Stimulated activated CD4-positive, alpha-beta T cell treated with anti-CD3 and anti-CD28 coated beads, Interleukin-1b, Interleukin-23, amount 100 ng/mL, for 1 hour (primary cell): ENCODE measurements at places on chromosomes 7 and 10.

GRCh38 chr10:52050429-52051047 is 263.5 kb upstream of the DKK1 start:
- no peak for DNase-seq

GRCh38 chr10:822197-822596 is 109.3 kb downstream of the LARP4B start:
- DNase-seq: no peak

DNA sequence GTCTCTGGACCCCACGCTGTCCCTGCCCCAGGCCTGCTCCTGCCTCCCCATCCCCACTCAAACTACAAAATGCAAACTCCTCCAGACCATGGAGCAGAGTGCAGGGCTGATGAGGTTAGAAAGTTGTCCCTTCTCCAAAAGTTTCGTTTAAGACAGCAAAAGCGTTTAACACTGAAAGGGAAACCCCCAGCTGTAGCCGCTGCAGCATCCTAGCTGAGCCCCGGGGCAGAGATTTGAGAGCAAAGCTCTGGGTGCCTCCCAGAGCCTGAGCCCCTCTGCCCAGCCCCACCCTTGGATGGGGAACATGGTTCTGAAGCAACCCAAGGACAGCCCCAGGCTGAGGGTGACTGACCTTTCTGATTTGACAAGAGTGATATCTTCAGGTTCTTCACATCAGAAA is 52.8 kb upstream of the ENO4 start:
- no peak for DNase-seq

- no peak for DNase-seq
These were observed 94.9 kb downstream of the SFMBT2 start for GRCh38 chr10:7315906-7316305.

DNA sequence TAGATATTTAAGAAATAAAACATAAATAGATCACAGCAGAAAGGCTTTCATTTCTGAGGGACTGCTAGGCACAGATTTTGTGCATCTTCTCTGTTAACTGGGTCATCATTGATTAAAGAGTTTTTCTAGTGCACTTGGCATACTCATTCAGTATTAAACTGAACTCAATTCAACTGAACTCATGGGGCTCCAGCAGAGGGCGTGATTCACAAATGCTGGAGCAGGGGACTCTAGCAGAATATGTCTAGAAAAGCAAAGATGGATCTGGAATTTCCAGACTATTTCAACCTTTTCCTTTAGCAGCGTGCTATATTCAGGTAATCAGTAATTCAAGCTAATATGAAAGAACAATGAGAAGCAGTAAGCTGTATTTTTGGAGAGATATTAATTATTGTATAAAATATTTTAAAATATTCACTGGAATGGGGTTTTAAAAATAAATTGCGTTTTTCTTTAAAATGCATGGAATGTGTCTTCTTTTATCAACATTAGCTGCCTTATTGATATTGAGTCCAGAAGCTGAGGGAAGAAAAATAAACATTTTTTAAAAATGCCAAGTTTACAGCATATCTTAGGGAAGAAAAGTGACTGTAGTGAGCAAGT is 296.8 kb upstream of the CACNA2D1 start:
- no peak for DNase-seq

DNA sequence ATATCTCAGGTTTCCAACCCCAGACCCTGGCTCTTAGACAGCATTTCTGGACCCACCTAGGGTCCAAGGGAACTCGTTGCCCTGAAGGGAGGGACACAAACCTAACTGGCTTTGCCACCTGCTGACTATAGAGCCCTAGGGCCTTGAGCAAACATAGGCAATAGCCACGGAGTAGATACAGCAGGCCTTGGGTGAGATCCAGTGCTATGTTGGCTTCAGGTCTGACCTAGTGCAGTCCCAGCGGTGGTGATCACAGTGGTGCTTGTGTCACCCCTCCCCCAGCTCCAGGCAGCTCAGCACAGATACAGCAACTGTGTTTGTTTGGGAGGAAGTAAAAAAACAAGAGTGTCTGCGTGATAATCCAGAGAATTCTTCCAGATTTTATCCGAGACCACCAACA is 9.7 kb upstream of the TNKS2 start:
- DNase-seq: no peak

DNA sequence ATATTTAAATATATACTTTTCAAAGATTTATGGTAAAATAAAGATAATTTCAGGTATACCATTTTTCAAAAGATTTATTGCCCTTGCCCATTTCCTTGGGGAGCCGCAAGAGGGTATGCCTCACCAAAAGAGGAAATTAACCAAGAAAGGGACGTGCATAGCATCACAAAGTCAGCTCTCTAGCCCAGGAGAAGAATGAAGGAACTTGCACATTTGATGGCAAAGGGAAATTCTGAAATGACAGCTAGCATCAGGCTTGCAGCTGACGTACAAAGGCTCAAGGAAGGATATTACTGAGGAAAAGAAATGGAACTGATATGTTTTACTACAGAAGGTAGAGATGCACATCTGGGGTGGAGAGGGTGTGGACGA is 93.6 kb upstream of the RSU1 start:
- DNase-seq: no peak

DNA sequence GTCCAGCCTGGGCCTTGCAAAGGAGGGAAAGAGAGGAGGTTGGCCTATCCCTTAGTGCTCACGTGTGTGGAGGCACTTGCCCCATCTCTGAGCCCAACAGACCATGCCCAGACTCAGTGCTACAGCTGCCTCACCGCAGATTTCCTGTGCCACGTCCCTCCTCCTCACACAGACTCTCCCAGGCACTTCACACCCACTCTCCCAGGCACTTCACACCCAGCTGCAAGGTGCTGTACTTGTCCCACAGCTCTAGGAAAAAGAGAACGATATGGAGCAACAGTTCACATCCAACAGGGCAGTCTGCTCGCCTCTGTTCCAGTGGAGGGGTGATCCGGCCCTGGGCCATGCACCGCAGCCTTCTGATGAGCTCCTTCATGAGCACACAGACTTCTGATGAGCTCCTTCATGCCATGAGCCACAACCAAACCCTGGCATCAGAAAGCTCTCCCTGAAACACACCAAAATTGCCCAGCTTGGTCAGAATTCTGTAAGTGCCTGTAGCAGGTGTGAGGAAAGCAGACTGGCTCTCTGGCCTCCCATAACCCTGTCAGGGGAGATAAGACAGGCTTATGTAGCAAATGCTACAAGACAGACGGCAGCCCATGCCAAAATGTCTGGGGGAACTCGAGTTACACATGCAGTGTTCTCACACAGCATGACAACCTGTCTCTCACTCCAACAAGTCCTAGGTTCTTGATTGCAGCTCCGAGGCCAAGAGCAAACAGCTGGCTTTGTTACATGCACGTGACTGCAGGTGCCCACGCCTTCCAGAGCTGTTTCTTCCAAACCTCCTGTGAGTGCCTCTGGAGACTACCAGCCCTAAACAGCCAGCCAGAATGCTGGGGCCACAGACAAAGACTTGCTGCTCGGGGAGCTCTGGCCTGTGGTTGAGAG is 348.5 kb downstream of the GRID1 start:
- DNase-seq: no peak

DNA sequence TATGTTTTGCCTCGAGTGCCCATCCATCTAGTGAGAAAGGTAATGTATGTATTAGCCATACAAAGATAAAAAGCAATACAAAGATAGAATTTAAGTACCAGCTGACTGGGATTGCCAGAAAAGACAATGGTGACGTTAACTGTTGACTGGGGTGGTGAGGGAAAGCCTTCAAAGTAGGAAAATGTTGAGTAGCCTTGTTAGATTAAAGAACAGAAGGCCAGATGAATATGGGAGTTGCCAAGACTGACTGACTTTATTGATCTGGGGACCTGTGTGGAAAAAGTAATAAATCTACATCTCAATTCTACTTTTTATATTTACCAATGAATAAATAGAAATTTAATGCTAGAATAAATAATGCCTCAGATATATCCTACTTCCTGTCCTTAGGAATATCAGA is 97.7 kb downstream of the TFEC start:
- no peak for DNase-seq

GRCh38 chr7:48299580-48300169 is 128.4 kb downstream of the ABCA13 start:
- DNase-seq: no peak

- no peak for DNase-seq
These were observed 224.8 kb upstream of the LYZL1 start for GRCh38 chr10:29063806-29064644.

DNA sequence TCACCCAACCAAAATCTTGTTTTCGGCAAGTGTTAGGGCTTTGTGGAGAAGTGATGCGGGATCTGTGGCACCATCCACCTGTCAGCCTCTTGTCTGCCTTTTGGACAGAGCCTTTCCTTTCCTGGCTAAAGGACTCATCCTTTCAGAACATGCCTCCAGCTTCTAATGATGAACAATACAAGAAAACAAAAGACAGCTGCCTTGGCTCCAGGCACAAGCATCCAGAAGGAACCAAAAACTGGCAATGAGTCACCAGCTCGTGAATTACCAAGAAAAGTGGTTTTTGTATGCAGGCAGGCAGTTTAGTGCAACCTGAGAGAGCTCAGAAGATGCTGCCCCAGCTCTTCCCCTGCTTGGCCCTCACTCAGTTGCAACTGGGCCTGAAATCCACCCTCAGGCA is 84.6 kb upstream of the NAMPT start:
- DNase-seq: no peak

DNA sequence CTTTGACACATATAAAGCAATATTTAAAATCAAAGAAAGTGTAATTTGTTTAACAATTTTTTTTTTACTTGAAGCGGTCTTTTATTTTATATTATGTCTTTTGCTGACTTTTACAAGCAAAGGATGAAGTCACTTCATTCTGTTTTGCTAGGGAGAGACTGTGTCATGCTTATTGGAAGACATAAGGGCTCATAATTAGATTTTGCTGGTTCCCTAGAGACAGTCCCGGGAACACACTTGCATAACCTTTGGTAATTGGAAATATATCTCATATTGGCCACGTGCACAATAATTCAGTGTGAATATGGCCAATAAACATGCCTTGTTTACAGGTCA is 448 bp upstream of the NET1 start:
- no peak for DNase-seq

- DNase-seq: no peak
These were observed 27.3 kb upstream of the SKAP2 start for GRCh38 chr7:26891400-26892350.

- DNase-seq: no peak
These were observed 96.5 kb downstream of the KAT6B start for GRCh38 chr10:74922921-74923320.

DNA sequence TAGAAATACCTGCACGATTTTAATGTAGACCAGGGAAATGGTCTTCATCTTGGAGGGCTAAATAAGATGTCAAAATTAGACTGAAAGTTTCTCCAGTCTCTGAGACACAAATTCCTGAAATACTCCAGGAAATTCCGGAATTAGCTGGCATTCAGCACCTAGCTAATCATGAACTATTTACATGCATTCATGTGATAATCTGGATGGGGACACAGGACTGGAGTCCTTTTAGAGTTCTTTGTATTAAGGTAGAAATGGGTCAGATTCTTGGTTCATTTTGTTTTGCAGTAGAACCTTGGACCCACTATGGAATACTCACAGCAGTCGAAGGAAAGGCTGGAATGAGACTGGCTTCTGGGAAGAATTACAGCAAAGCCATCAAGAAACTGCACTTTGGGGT is 65.3 kb upstream of the MDFIC start:
- no peak for DNase-seq
